Fibroblast of skin of scalp (primary cell): ENCODE measurements at places on chromosomes 5 and 9.
A peak's percentile ranks its signal among the peaks of the same experiment; 100 is the strongest.

GRCh38 chr5:66704790-66705425, 108.7 kb downstream of the MAST4 start:
- DNase-seq: peak; percentile 85

GRCh38 chr5:176369934-176370711, 4.8 kb downstream of the ARL10 start:
- no peak for DNase-seq

DNA sequence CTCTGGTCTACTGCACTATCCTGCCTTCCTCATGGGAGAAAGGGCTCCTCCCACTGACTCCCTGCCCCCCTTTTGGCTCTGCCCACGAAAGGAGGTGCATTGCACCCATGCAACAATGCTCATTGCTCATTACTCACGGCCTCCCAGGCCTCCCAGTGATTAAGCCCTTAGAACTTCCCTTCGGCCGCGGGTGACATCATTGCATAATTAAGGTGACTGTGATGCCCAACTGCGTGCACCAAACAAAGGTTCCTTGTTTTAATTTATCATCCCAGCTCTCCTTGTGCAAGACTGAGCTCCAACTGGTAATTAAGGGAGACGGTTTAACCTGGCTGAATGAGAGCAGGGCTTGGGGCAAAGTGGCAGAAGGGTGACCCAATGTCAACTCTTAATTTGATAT, 180.4 kb downstream of the GAS1 start:
- peak; percentile 85 for DNase-seq

- DNase-seq: no peak
Observed at GRCh38 chr5:78295035-78295961, 800 bp upstream of the AP3B1 start.

GRCh38 chr9:76475686-76476085, 16.7 kb downstream of the GCNT1 start:
- DNase-seq: no peak

- no peak for DNase-seq
Observed at GRCh38 chr9:123894822-123895221, 35.1 kb downstream of the DENND1A start.

DNA sequence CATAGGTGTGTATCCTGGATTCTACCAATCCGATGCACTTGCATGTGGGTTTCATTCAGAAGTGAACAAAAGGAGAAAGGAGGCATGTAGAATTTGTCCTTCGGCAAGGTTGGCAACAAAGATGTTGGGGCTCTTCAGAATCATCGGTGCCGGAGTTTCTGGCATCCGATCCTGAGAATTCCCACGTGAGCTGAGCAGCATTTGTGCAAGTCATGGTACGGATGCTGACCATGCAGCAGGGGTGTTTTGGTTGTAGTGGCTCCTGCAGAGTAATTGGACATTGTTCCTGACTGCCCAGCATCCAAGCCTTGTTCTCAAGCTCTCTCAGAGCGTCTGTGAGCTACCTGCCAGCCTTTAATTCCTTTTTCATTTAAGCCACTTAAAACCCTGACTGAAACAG, 19.0 kb upstream of the POC5 start:
- DNase-seq: no peak

GRCh38 chr5:154740957-154741356, 14.2 kb upstream of the LARP1 start:
- no peak for DNase-seq
